ENCODE measurements at places on chromosomes 7 and 10. TPM values are rescaled to one million over a fixed set of nuclear protein-coding genes. Genes with fewer than 3 reads are reported as not detected.

TMEM130 gene
- 14.1 TPM for total RNA-seq

C7orf25 gene
- total RNA-seq, result 5.6 TPM

PTPRE gene
- total RNA-seq, result 30.9 TPM

CPED1 gene
- 34.1 TPM for total RNA-seq

DNA sequence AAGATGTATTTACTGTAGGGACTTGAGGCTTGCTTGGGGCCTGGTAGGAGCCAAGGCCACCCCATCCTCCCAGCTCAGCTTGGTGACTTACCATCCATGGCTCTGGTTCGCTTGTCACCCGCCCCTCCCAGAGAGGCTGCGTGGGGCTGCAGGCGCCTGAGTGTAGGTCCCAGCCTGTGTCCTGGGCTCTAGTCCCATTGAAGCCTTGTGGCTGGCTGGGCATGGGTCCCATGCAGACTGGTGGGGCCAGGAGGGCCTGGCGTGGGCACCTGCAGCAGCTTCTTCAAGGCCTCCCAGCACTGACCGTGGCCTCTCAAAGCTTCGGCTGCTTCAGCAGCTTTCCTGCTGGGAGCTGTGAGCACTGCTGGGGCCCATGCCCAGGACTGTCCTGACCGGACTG, 118.1 kb downstream of the INPP5A start:
- DNase-seq, result no peak

- DNase-seq, result no peak
Measured at GRCh38 chr10:128028508-128029289, 97.5 kb downstream of the MKI67 start.

DNA sequence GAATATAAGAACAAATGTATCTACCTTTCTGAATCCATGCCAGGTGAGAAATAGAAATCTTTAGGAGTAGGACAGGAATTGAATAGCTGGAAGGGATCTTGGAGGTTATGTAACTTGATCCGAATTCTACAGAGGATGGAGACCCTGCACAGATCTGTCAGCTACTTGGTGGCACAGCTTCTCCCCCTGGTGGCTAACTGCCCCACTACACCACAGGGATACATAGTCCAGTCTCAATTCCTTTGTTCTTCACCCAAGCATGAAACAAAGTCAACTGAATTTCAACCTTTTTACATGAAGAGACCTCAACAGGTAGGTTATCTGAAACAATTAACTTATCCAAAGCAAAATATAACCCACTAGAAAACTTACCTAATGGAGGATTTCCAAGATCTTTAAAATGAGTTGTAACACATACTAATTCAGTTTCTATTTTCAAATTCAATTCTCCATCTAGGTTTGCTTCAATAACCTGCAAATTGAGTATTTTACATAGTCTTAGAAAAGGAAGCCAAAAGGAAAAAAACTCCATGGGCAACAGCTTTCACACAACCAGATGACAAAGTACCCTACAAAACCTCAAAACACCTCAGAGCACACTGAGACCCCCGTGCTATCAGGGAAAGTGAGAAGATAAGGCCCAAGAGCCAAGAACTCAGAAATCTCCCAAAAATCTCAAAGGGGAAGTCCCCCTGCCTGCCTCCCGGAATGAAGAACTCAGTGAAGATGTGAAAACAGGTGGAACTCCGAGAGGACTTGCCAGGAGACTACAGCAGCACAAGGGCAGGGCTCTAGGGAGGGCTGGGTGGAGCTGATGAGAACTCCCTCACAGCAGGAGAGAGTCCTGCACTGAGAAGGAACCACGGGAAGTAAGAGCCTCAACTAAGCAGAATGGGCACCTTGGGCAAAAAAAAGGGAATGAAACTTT, 10.3 kb downstream of the HUS1 start:
- peak; percentile 36 for DNase-seq

DNA sequence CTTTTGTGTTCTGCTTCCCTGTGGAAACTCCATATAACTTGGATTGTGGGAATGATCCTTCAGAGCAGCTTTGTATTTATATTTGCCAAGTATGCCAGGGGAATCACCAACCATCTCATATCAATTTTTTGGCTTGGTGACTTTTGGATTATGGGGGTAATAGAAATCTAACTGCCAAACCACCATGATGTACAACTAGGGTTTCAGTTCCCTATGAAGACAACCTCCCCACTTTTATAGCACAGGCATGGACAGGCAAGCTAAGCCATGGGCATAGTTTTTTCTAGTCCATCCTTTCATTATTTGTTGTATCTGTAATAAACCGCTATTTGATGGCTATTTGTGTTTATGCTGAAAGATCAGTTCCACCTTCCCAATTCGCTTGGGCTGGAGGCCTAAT, 17.7 kb downstream of the NPY start:
- no peak for DNase-seq

GRCh38 chr10:114893251-114893650, 44.7 kb upstream of the TRUB1 start:
- DNase-seq, result no peak

- no peak for DNase-seq
Measured at GRCh38 chr10:17961551-17962422, 10.1 kb downstream of the SLC39A12 start.

GRCh38 chr10:72081772-72082590, 6.4 kb downstream of the SPOCK2 start:
- peak; percentile 34 for DNase-seq

DNA sequence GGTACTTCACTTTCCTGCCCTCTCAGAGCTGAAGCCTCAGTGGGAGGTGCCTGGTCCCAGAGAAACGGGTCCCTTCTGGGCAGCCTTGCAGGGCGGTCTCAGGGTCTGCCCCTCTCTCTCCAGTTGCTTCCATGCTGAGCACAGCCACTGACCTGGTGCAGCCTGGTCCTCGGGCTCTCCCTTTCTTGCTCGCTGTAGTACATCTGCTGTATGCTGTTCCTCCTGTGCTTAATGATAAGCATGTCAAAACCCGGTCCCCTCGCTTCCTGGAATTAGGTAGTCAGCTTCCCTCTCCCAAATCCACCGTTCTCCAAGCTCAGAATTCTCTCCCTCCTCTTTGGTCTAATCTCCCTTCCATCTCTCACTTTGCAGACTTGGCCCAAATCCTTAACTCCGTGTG, 11.0 kb upstream of the HPS1 start:
- DNase-seq, result no peak

DNA sequence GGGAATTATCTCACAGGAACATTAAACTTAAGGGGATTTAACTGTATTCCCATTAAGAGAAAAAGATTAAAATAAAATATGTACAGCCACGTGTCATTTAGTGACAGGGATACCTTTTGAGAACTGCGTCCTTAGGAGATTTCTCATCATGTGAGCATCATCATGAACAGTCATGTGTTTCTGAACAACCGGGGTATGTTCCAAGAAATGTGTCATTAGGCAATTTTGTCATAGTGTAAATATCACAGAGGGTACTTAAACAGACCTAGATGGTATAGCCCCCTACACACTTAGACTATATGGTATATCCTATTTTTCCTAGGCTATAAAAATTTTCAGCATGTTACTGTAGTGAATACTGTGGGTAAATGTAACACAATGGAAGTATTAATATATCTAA, 840.3 kb downstream of the CNTNAP2 start:
- DNase-seq, result no peak
